ENCODE measurements at places on chromosomes 13 and 19.

DNA sequence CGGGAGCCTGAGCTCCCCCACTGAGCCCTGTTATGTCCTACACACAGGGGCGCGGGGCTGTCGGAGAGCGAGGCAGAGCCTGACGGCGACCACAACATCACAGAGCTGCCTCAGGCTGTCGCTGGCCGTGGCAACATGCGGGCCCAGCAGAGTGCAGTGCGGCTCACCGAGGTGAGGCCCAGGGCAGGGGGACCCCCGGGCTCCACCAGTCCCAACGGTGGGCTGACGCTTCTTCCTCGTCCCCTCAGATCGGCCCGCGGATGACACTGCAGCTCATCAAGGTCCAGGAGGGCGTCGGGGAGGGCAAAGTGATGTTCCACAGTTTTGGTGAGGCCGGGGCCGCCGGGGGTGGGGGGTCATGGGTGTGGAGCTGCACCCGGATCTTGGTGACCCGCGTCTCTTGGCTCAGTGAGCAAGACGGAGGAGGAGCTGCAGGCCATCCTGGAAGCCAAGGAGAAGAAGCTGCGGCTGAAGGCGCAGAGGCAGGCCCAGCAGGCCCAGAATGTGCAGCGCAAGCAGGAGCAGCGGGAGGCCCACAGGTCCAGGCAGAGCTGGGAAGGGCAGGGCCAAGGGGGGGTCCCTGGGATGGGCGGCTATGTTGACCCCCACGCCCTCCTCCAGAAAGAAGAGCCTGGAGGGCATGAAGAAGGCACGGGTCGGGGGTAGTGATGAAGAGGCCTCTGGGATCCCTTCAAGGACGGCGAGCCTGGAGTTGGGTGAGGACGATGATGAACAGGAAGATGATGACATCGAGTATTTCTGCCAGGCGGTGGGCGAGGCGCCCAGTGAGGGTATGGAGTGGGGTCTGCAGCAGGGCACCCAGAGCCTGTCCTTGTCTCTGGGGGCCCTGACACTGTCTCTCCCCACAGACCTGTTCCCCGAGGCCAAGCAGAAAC is 1.2 kb upstream of the P2RY11 start:
- DNase-seq: no peak

DNA sequence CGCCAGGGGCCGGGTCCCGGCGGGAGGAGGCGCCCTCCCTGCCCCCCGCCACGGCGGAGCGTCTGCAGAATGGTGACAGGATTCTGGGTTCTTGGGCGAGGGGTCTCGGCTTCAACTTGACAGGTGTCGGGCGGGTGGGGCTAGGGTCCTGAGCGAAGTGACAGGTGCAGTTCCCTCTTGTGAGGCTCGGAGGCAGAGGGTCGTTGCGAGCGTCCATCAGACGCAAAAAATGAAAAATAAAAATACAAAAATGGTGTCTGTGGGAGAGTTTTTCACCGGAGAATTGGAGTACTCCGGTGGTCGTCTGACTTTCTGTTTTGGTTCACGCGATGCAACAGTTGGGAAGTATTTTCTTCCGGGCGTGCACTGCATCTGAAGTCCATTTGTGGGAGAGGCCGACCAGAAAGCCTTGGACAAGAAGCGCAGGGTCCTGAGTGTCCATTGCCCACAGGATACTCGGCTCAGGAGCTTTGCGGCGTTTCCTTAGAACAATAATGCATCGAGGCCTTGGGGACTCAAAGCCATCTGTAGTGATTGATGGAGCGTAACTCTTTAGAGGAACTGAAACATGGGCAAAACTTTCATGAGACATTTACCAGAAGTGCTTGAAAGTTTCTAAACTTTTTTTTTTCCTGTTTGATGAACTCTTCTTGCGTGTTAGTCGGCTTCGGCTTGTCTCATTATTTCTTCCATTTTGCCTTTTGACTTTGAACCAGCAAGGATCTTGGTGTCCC is 759 bp downstream of the RB1 start:
- DNase-seq: peak; percentile 56

DNA sequence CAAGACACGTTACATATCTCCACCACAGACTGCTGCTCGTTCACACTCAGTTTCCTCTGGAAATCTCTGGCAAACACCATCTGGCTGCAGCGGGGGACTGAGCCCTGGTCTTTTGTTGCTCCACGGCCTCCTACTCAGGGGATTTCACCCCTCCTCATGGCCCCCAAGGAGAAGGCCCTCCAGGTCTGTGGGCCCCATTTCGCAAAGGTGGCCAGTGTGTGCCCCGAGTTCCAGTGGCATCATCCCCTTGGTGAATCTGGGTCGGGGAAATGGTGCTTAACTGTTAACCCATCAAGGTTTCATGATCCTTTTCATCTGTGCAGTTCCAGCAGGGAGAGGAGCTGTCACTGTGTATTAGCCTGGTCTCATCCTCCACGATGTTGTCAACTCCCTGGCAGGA is 235.4 kb upstream of the MAB21L1 start:
- DNase-seq: no peak

DNA sequence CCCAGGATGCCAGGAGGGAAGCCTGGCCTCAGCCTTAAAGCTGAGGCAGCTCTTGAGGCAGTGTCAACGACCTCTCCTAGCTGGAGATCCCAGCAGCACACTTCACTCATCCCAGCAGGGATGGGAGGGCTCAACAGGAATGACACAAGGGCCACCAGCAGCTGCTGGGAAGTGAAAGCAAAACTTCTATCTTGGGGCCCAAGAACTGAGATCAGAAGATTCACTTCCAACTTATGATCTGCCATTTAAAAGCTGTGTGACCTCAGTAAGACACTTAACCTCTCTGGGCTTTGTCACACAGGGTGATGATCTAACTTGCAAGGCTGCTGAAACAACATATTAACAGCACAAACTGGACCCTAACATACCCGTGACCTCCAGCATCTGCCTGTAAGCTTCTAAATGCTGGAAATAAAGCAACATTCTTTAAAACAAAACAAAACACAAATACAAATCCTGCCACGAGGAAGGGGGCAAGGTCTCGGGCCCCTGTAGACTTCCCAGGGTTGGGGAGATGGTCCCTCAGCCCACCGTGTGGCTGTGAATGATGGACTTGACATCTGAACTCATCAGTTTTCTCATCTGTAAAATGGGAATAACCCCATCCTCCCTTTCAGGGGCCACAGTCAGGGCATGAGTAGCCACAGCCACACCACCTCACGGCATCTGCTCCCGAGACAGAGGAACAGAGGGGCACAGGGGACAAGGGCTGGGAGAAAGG is 22.7 kb downstream of the ELL start:
- no peak for DNase-seq

GRCh38 chr13:105587786-105588185 is 947.7 kb downstream of the EFNB2 start:
- peak; percentile 44 for DNase-seq

DNA sequence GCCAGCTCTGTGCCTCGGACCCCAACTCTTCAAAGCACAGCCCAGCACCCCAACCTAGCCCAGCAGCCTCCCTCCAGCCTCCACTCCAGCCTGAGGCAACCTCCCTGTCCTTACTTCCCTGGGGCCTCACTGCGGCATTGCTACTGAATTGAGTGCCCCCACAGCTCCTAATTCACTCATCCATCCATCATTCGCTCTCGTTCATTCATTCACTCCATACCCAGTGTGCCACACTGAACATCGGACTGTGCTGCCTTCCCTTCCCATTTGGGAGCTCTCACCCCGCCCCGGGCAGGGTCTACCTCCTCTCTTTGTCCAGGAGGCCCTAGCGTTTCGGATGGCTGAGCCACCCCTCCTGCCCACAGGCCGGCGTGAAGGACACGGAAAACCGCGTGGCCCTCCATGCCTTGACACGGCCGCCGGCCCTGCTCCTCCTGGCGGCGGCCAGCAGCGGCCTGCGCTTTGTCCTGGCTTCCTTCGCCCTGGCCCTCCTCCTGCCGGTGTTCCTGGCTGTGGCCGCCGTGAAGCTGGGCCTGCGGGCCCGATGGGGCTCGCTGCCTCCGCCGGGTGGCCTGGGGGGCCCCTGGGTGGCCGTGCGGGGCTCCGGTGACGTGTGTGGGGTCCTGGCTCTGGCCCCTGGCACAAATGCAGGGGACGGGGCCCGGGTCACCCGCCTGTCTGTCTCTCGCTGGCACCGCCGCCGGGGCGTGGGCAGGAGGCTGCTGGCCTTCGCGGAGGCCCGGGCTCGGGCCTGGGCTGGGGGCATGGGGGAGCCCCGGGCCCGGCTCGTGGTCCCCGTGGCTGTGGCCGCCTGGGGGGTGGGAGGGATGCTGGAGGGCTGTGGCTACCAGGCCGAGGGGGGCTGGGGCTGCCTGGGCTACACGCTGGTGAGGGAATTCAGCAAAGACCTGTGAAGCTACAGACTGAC is 1.3 kb downstream of the NAT14 start:
- no peak for DNase-seq

DNA sequence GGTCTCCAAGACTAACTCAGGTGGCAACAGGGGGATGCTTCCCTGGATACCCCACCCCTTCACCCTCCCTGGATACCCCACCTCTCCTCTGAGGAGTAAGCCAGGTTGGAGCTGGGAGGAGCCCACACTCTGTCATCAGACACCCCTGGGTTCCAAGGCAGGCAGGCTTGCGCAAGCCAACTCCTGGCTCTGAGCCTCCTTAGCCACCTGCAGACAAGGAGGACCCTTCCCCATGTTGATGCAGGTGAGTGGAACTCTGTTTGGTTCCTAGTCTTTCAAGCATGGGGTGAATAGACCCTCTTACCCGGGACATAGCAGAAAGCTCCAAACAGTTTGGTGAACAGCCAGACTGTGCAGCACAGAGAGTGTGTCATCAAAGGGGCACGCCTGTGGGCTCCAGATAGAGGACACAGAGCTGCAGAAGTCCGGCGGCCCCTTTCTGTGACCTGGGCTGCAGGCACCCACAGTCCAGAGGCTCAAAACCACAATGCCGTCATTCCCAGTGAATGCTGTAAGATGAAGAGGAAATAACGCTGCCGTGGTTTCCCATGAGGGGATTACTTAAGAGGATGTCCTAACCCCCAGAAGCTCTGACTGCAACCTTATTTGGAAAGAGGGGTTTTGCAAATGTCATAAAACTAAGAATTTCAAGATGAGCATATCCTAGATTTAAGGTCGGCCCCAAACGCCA is 12.1 kb upstream of the HAS1 start:
- peak; percentile 99 for DNase-seq

DNA sequence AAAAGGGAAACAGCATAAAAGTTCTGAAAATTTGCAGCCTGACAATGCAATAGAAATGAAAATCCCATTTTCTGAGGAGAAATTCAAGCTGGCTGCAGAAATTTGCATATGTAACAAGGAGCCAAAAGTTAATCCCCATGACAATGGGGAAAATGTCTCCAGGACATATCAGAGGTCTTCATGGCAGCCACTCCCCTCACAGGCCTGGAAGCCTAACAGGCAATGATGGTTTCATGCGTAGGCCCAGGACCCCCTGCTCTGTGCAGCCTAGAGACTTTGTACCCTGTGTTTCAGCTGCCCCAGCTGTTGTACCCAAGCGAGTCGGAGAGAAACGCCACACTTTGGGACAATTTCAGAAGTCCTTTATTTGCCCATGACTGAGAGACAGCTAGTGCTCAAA is 701.3 kb upstream of the KLHL1 start:
- DNase-seq: no peak

GRCh38 chr13:46347277-46347676 is 39.8 kb downstream of the RUBCNL start:
- no peak for DNase-seq

- no peak for DNase-seq
Measured at GRCh38 chr13:108785844-108786243, 156.4 kb downstream of the MYO16 start.

GRCh38 chr13:37870895-37871550 is 1.5 kb upstream of the TRPC4 start:
- DNase-seq: peak; percentile 70

GRCh38 chr19:38692458-38693379 is 45.3 kb downstream of the ACTN4 start:
- peak; percentile 42 for DNase-seq

DNA sequence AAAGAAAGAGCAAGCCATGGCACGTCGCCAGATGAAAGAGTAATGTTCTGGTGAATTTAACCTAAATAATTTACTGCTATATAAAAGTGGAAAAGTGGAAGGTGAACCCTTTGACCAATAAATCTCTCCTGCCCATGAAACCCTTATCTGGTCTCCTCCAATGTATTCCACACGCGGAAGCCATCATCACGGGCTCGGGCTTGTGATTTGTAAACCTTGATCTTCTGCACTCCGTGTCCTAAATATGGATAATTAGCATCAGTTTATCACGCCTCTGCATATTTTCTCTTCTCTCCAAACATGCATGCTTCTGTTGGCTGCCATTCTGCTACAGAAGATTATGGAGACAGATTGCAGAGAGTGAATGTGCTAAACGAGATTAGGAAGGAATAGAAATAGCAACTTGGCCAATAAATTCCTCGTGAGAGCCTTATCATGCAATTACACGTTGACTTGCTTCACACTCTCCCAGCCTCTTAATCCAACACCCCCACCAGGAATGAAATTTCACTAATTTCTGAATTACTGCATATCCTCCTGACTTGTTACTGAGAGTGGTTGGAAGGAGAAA is 34.5 kb downstream of the SOX1 start:
- no peak for DNase-seq

DNA sequence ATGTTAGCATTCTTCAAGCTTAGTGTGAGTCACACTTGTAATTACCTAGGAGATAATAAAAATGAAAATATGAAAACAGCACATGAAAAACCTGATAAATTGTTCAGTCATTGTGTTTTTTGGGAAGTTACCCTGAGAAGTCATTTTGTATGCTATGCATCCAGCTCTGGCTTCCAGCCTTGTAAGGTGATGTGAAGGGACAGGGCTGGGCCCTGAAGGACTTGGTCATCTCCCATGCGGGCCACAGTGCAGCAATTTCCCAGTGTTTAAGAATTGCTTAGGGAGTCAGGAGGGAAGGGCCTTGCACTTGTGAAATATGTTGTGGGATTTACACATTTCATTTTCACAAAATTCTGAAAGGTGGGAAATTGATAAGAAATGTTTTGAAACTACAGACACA is 41.3 kb downstream of the ARHGEF7 start:
- DNase-seq: no peak

DNA sequence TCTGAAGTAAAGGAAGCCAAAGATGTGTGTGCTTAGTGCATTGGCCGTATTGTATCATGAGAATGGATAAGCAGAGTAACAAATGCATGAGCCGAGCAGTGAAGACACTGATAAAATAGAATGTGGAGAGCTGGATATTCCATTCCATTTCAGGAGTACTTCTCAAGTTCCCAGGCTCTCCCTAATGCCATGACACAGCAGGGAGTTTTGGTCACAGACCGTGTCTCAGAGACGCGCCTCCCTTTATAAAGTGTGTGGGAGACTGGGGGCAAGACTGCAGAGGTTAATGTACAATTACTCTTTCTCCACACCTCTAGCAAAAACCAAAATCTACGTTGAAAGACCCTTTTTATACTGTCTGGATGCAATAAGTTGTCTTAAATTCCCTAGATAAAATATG is 575.6 kb downstream of the EFNB2 start:
- no peak for DNase-seq

GRCh38 chr19:33235269-33235995 is 9.8 kb upstream of the SLC7A10 start:
- DNase-seq: peak; percentile 38

GRCh38 chr13:32025730-32026129 is 5.8 kb upstream of the FRY start:
- DNase-seq: no peak

- no peak for DNase-seq
Measured at GRCh38 chr13:24681930-24682329, 1.7 kb downstream of the ATP12A start.

- no peak for DNase-seq
Measured at GRCh38 chr19:478236-478903, 17.5 kb upstream of the SHC2 start.

- no peak for DNase-seq
Measured at GRCh38 chr13:21925720-21926119, 254.8 kb downstream of the FGF9 start.
